ENCODE measurements at places on chromosomes 3 and 15.

DNA sequence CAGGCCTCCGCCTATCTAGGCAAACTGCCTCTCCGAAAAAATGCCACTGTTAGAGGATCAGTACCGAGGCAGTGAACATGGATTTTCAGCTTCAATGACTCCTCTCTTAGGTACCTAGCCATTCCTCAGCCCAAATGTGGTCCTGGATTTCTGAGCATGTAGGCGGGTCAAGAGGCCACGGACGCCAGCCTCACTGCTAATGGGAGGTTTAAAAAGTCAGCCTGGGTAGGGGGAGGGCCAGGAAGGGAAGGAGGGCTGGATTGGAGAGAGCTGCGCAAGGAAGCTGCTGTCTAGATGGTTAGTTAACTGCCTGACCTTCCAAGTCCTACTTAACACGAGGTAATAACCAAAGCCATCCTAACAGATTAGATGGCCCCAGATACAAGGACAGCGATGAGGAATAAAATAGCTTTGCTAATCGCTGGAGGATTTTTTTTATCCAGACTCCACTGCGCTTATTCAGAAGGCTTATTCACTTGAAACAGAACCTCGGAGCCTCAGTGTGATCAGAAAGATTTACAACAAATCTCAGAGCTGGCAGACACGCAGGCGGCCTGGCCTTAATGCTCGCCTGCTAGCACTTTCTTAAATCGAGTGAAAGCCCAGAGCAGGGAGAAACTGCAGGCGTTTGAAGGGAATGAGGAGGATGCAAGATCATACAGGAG lies 34.3 kb downstream of the TLE3 start:
- DNase-seq, result no peak

GRCh38 chr15:70538278-70538677 lies 225.1 kb downstream of the UACA start:
- no peak for DNase-seq

DNA sequence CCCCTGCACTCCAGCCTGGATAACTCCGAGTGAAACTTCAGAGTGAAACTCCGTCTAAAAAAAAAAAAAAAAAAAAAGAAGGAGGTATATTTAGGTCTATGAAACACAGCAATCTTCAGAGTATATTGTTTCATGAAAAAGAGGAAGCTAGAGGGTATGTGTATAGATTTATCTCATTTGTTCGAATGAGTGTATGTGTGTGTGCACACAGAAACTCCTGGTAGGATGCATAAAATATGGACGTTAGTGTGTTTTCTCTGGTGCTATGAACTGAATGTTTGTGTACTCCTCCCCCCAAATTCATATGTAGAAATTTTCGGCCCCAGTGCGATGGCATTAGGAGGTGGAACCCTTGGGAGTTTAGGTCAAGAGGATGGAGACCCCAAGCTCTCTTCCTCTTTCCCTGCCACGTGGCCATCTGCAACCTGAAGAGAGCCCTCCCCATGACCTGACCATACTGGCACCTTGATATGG lies 98.6 kb upstream of the KLF13 start:
- DNase-seq, result no peak

- no peak for DNase-seq
Observed at GRCh38 chr3:138437281-138437680, 2.9 kb downstream of the ESYT3 start.

DNA sequence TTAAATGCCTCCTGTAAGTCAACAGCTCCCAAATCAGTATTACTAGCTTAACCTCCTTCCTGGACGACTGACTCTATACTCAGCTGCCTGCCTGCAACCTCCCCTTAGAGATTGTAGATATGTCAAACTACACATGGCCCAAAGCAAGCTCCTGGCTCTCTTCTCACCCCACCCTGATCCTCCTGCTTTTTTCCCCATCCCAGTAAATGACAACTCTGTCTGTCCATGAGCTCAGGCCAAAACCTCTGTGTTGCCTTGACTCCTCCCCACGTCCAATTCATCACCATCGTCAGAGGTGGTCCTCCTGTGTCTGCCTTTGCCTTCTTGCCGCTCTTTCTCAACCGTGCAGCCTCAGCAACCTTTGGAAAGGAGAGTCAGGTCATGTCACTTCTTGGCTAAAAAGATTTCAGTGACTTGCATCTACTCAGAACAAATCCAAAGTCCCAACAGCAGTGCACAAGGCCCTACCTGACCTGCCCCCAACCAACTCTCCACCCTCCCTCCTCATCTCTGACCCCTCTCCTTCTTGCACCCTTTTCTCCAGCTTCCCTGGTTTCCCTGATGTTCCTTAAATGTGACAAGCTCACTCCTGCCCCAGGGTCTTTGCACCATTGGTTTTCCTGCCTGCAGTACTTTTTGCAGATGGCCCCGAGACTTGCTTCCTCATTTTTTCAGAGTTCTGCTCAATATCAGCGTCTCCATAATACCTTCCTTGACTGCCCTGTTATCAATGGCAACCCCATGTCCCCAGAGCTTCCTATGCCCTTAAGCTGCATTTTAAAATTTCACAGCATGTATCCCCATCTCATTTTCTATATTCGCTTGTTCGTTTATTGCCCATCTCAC lies 52.8 kb downstream of the LSM3 start:
- no peak for DNase-seq

GRCh38 chr3:33006571-33007286 lies 55.3 kb downstream of the CCR4 start:
- DNase-seq, result no peak

DNA sequence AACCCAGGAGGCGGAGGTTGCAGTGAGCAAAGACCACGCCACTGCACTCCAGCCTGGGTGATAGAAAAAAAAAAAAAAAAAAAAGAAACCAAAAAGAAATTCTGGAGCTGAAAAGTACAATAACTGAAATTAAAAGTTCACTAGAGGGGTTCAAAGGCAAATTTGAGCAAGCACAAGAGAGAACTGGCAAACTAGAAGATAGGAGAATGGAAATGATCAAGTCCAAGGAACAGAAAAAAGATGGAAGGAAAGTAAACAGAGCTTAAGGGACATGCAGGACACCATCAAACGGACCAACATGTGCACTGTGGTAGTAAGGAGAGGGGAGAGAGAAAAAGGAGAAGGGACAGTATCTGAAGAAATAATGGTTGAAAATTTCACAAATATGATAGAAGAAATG lies 12.9 kb downstream of the SNX4 start:
- DNase-seq, result no peak

- no peak for DNase-seq
Observed at GRCh38 chr15:82021992-82022391, 23.8 kb downstream of the MEX3B start.

DNA sequence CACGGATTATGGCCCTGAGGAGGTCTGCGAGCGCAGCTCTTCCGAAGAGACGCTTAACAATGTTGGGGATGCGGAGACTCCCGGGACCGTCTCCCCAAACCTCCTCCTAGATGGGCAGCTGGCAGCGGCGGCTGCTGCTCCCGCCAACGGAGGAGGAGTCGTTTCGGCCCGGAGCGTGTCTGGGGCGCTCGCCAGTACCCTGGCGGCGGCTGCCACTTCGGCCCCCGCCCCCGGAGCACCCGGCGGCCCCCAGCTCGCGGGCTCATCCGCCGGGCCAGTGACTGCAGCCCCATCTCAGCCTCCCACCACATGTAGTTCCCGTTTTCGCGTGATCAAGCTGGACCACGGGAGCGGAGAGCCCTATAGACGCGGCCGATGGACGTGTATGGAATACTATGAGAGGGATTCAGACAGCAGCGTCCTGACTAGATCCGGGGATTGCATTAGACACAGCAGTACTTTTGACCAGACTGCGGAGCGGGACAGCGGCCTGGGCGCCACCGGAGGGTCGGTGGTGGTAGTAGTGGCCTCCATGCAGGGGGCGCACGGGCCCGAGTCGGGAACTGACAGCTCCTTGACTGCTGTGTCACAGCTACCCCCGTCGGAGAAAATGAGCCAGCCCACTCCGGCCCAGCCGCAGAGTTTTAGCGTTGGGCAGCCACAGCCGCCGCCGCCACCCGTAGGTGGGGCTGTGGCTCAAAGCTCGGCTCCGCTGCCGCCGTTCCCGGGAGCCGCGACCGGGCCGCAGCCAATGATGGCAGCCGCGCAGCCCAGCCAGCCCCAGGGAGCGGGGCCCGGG lies 1.6 kb downstream of the TSC22D2 start:
- DNase-seq, result peak; percentile 28

DNA sequence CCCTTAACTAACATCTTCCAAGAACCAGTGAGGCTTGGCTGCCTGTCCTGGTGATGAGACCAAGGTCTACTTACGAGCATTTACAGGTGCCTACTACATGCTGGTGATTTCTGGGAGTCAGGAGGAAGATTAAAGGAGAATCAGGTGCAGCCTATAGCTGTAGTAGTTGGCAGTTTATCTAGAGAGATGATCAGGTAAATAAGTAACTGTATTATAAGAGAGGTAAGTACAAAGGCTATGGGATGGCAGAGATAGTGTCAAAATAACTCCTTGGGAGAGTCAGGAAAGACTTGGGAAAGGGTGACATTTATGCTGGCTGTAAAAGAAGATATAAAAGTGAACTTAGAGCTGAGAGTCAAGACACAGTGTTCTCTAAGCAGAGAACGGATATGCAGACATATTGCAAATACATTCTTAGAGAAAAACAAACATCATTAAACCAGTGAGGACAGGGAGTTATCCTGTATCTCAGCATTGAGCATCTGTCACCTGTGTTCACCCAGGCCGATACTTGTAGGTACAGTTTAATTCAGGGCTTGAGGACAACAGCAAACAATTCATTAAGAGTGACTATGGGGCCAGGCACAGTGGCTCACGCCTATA lies 49.7 kb upstream of the ACP3 start:
- no peak for DNase-seq

DNA sequence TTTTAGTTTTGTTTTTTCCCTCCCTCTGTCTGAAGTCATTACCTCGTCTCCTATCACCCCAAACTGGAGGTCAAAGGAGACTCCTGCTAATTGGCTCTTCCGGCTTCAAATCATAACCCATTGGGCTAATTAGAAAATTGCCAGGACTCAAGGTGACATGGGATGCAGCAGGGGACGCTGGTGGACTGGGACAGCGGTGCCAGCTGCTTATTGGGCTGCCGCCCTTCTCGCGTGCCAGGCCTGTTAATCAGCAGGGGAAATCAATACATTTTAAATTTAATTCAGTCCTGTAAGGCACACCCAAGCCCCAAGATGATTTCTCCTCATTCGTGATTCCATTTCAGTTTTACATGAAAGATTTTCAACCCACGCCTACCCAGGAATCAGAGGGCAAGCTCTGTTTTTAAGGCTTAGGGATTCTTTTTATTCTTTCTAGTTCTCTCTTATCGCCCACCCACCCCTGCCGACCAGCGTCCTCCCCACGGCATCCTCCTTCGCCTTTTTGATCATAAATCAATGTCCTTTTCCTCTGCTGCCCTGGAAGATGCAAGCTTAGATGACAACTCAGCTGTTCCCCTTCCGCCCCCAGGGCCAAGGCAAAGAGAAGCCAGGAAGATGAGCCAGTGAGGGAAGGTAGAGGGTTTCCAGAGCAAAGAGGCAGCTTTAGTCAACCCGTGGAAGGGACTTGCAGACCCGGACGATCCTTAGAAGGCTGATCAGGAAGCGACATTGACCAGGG lies 329.6 kb downstream of the UACA start:
- no peak for DNase-seq

- DNase-seq, result peak; percentile 38
Observed at GRCh38 chr15:60585743-60586708, 107.1 kb upstream of the ICE2 start.

DNA sequence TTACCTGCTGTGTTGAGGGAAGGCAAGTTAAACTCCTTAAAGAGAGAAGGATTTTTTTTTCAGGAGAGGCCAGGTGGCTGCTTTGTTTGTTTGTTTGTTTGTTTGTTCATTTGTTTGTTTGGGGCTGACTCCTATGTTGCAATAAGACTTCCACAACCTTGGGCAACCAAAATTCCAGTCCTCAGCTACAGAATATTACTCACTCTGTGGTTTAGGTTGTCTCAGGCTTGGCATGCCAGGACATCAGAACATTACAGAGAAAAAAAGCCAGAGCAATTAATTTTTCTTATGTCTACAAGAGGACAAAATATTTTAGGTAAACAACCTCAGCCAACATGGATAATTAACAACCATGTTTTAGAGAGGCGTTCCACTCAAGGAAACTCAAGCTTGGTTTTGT lies 156.7 kb upstream of the ATP11B start:
- DNase-seq, result no peak

- DNase-seq, result no peak
Observed at GRCh38 chr3:106376016-106376570, 507.3 kb upstream of the CBLB start.

GRCh38 chr3:43540624-43541023 lies 81.2 kb downstream of the ANO10 start:
- DNase-seq, result no peak

DNA sequence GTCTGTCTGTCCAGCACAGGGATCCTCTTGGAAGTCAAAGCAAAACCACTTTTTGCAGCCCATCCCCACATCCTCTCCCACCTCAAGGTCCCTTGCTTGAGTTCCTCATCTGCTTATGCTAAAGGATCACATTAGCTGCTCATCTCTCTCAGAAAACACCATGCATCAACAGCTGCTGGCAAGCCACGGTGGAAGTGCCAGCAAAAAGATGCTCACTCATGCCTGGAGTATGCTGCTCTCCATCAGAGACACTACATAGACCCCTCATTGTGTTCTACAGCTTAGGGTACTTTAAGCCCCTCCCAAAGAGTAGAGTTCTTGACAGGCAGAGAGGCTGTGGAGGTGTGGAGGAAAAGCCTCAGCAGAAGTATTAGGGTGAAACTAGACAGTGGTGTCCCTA lies 94.6 kb upstream of the COL8A1 start:
- DNase-seq, result no peak

- DNase-seq, result no peak
Observed at GRCh38 chr15:47410247-47410646, 307.1 kb upstream of the SEMA6D start.

- no peak for DNase-seq
Observed at GRCh38 chr3:19866751-19867347, 67.2 kb downstream of the EFHB start.

- DNase-seq, result no peak
Observed at GRCh38 chr15:65330934-65331645, 26.6 kb downstream of the RNU5B-1 start.

GRCh38 chr3:180295811-180296210 lies 259.1 kb upstream of the PEX5L start:
- DNase-seq, result no peak

DNA sequence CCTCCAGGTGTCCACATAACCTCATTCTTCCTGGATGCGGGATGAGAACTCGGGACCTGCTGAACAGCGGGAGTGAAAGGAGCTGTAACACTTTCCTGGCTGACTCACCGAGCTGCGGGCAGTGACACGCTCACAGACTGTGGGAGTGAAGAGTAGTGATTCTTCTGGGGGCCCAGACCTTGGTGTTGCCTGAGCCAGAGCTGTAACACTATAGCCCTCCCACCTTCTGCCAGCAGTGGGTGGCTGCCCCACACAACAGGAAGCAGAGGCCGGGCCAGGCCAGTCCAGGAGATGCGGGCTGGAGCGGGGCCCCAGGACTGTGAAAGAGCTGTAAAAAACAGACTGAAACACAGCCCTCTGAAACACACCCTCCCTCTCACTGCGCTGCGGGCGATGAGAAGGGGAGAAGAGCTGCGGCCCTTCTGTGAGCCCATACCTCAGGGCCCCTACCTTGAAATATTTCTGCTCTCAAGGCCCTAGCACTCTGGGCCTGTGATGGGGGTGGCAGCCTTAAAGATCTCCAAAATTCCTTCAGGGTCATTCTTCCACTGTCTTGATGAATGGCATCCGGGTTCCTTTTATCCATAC lies 464.0 kb upstream of the CCDC54 start:
- no peak for DNase-seq

GRCh38 chr3:64890006-64890405 lies 202.2 kb upstream of the ADAMTS9 start:
- no peak for DNase-seq

Data from effector CD8-positive, alpha-beta T cell (primary cell).